ENCODE measurements at places on chromosomes 5 and 9.

- no peak for DNase-seq
Measured at GRCh38 chr5:75365740-75366139, 28.7 kb downstream of the HMGCR start.

GRCh38 chr5:157624144-157624543, 28.1 kb downstream of the SOX30 start:
- DNase-seq, result no peak

- no peak for DNase-seq
Measured at GRCh38 chr5:31855134-31856040, 216.5 kb downstream of the PDZD2 start.

DNA sequence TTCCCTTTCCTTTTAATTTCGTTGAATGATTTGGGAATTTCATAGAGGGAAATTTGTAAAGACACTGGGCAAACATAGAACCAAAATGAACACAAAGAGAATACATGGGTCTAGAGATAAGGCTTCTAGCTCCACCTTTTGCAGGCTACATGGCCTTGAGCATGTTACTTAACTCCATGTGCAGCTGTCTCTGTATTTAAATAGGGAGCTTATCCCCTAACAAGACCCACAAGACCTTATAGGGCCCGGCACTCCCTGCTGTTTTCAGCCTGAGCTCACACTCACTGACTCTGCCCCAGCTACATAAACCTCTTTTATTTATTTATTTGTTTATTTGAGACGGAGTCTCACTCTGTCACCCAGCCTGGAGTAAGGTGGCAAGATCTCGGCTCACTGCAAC, 30.6 kb upstream of the TLE1 start:
- no peak for DNase-seq

- DNase-seq, result no peak
Measured at GRCh38 chr9:77838986-77839385, 190.9 kb upstream of the GNA14 start.

- DNase-seq, result no peak
Measured at GRCh38 chr9:134305533-134305932, 20.7 kb upstream of the RXRA start.

DNA sequence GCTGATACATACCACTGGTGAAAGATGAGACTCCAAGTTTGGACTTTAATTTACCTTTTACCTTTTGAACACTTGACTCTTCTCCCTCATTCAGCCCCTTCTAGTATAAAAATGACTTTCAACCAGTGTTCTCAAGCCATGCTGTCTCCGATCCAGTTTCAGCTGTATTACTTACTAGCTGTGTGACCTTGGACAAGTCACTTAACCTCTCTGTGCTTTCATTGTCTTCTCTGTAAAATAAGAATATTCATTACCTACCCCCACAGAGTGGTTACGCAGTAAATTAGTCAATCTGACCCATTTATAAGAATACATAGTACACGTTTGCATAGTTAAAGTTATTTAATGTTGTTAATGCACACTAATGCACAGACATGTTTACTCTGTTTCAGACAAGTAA, 12.6 kb upstream of the CEMIP2 start:
- DNase-seq, result no peak

- no peak for DNase-seq
Measured at GRCh38 chr5:110401881-110402280, 324.6 kb downstream of the TMEM232 start.

DNA sequence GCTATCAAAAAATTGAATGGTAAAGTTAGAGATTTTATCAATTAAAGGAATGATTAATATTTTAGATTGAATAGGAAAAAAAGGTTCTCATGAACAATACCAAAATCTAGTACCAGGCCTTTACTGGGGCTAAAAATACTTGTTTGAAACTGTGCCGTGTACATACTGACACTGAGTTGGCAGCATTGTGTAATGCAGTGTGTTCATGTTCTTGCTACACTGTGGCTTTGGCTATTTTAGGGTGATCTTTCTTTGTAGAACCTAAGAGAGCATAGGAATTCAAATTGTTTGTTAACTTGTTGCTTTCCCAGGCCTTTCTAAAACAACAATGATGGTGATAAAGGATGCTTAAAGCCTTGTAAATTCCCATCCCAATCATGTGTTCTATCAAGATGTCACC, 80.9 kb downstream of the KIF4B start:
- DNase-seq, result no peak

DNA sequence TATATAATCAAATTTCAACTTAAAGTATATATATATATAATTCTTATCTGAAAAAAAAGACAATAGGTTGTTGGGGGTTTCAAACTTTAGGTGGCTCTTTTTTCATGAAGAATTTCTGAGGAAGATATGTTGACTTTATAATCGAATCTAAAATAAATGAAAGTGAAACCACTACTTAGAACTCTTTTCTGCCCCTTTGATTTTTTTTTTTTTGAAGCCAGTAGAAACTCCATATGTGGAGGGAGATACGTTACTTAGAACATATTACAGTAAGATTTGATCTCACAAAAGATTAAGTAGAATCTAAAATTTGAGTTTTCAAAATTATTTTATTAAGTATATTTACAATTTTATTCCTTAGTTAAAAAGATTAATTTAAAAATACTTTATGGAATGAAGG, 96.9 kb downstream of the ATG10 start:
- no peak for DNase-seq

- no peak for DNase-seq
Measured at GRCh38 chr9:14281876-14282275, 32.1 kb downstream of the NFIB start.

DNA sequence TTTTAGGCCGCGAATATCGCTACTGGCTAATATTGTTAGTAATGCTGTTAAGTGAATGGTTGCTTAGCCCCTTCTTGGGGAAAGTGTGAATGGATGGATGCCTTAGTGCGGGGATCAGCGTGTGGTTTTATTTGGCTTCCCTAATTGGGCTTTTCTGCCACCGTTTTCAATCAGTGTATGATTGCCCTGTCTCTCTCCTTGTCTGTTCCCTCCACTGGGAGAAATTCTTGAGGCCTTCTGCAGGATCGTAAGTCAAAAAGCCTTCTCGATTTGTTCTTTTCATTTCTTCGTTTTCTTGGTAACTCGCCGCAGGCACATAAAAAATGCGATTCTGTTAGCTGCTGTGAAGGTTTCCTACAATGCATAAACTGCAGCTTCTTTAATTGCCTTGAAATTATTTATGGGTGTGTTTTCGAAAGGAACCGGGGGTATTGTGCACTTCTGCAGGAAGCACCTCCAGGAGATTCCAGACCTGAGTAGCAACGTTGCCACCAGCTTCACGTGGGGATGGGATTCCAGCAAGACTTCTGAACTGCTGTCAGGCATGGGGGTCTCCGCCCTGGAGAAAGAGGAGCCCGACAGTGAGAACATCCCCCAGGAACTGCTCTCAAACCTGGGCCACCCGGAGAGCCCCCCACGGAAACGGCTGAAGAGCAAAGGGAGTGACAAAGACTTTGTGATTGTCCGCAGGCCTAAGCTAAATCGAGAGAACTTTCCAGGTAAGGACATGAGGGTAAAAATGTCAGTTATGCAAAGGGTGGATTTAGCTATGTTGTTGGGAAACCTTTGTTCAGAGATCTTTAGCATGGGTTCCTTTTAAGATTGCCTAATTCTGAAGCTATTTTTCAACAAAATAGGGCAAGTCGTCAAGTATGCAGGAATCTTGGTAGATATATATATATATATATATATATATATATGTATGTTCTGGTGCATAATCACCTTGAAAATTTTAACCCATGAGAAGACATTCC, 700 bp downstream of the SKP2 start:
- no peak for DNase-seq

GRCh38 chr5:56148453-56148971, 84.6 kb downstream of the ANKRD55 start:
- peak; percentile 10 for DNase-seq

GRCh38 chr9:96156171-96156974, 145.6 kb downstream of the HSD17B3 start:
- no peak for DNase-seq

All from NCI-H1417 treated with DMSO at 0.1 percent for 48 hours (cell line).